ENCODE measurements at places on chromosomes 13 and 19.

DNA sequence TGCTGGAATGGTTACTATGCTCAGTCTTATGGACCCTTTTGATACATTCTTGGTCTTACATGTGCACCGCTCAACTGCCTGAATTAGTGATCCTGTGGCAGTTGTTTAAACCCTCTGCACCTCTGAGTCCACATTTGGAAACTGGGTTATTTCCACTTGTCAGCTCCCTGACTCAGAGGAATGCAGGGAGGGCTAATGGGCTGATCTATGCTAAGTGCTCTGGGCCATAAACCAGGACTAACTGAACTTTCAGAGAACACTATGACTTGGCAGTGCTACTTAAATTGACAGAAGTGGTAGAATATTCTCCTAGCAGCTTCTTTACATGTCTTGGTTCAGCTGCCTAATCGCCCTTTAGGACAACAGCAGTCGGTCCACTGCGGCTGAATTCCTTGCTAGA is 26.8 kb upstream of the MED4 start:
- DNase-seq = no peak

GRCh38 chr13:51453959-51454703 is 1.3 kb upstream of the INTS6 start:
- DNase-seq = peak; percentile 77

- peak; percentile 76 for DNase-seq
Observed at GRCh38 chr19:8615813-8616596, 5.5 kb upstream of the ADAMTS10 start.

DNA sequence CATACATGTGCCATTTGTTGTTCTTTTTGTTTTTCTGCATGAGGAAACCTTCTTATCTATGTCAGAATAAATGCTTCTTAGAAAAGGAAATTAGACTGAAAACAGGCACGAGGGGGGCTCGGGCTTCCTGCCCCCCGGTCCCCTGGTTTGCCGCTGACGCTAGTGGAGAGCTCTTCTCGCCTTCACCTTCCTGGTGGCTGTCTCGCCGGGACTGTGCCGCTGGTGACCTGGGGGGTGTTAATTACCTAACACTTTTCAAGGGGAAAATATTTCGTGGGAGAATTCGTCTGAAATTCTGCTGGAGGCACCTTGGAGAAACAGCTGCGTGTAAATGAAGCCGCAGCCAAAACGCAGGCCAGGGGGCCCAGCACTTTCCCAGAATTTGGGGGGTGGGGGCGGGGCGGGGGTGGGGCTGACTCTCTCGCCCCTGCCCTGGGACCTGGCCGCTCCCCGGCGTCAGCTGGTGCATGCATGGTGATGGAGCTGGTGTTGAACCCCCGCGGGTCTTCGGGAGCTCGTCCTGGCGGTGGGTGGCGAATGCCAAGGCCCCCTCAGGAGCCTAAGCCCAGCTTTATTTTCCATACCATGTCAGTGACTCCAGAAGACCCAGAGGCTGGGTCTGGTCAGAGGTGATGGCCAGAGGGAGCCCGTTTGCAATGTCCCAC is 58.3 kb upstream of the MCF2L start:
- DNase-seq = no peak
